ENCODE measurements at places on chromosomes 2 and 18. TPM values are rescaled to one million over a fixed set of nuclear protein-coding genes. Genes with fewer than 3 reads are reported as not detected.

Gene CCL20
- 2.3 TPM for total RNA-seq

Gene TMEM247
- not detected for total RNA-seq

Gene CRYBA2
- total RNA-seq = not detected

Gene DSG1
- total RNA-seq = not detected

GRCh38 chr2:23683001-23683400 is 243.9 kb downstream of the ATAD2B start:
- DNase-seq = no peak

Gene GYPC
- total RNA-seq = 191 TPM
